ENCODE measurements at places on chromosomes 2 and 18.

DNA sequence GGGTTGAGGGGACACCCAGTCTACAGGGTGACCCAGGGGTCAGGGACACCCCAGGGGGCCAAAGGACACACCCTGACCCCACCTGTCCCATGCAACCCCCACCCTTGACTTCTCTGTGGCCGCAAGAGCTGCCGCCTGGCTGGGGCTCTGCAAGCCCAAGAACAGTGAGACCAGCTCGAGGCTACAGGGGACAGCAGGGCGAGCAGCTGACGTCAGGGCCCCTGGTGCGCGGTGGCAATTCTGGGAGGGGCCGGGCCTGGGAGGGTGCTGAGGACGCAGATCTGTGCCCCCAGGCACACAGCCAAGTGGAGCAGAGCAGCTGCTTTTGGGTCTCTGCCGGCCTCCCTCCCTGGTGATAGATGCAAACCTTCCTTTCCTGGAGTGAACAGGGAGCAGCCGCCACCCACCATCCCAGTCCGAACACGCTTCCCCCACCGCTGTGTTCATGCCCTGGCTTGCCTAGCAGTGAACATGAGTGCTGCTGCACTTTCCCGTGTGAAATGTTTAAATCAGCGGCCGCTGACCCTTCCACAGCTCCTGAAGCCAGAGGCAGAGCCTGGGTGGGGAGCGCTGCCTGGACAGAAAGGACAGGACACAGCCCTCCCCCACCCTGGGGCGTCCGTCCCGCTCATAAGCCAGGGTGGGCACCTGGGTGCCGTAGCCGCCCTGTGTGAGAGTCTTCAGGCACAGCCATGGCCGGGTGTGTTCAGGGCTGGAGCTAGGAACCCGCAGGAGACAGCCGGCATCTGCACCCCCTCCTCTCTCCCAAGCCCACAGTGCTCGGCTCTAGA, 46.9 kb downstream of the SLC66A2 start:
- DNase-seq, result no peak

- DNase-seq, result no peak
Measured at GRCh38 chr2:138536302-138536701, 34.7 kb downstream of the SPOPL start.

- DNase-seq, result no peak
Measured at GRCh38 chr18:79252904-79253633, 142.7 kb upstream of the NFATC1 start.

- no peak for DNase-seq
Measured at GRCh38 chr2:196804381-196804780, 4.8 kb downstream of the C2orf66 start.

GRCh38 chr2:85680707-85681371, 12.8 kb upstream of the SFTPB start:
- peak; percentile 5 for DNase-seq

GRCh38 chr18:10134204-10134603, 220.4 kb downstream of the VAPA start:
- DNase-seq, result no peak

- DNase-seq, result no peak
Measured at GRCh38 chr2:53994818-53995808, 24.3 kb upstream of the PSME4 start.

- DNase-seq, result no peak
Measured at GRCh38 chr2:30491225-30491624, 44.2 kb downstream of the LCLAT1 start.

GRCh38 chr2:128388499-128388941, 69.9 kb upstream of the HS6ST1 start:
- DNase-seq, result peak; percentile 25

- DNase-seq, result no peak
Measured at GRCh38 chr2:159755014-159755413, 42.7 kb downstream of the MARCHF7 start.

DNA sequence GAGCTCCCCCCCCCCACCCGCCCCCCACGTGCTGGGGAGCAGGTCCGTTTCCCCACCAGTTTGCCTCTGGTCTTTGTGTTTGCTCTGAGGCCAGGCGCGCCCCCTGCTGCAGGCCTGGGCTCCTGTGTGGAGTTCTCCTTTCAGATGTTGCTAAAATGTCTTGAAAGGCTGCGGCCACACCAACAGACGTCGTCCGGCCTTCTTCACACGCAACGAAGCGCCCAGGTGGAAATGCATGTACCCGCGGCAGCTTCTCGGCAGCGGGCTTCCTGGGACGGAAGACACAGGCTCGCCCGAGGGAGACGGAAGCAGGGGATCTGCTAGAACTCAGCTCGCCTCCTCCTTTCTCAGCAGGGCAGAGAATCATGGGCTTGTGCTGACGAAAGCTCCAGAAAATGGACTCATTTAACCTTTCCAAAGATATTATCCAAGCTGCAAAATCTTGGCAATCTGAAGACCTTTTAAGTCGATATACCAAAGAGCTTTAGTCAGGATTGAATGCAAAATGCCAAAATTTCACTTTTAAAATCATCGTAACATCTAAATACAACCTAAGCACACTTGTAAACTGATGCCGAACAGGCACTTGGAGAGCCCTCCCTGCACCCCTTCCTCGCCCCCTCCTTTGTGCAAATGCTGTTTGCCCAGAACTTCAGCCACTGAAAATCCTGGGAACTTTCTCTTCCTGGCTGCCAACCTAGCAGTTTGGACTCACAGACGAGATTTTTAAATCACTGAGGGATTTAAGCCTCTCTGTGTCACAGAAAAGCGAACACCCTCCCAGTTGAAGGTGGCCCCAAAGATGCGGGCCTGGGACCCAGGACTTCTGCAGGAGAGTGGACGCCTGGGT, 125.5 kb upstream of the ZNF516 start:
- DNase-seq, result no peak
